ENCODE measurements at places on chromosomes 3 and 15.

DNA sequence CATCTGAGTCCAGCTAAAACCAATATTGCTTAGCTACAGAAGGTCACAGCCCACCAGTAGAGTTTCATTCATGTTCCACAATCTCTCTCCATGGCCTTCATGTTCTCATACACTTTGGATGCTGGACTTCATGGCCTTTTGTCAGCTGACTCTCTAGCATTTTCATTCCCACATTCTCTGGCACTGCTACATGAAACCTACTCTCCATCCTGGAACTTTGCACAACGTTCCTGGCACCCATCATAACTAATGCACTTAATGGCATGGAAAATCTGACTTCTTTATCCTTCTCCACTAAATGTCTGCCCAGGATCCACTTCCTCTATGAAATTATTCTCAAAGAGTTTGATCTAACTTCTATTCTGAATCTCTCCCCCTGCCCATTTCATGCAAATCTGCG, 56.9 kb downstream of the SLC9A9 start:
- no peak for DNase-seq

DNA sequence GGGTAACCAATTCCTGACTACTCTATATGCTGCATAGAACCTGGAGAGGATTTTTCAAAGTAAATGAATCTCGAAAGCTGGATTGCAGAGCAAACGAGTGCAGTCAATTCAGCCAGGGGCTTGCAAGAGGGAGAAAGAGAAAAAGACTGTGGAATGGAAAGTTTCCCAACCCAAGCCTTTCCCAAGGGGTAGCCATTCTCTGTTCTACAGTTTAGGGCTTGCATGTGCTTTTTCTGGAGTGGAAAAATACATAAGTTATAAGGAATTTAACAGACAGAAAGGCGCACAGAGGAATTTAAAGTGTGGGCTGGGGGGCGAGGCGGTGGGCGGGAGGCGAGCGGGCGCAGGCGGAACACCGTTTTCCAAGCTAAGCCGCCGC, 511 bp upstream of the RARB start:
- no peak for DNase-seq

DNA sequence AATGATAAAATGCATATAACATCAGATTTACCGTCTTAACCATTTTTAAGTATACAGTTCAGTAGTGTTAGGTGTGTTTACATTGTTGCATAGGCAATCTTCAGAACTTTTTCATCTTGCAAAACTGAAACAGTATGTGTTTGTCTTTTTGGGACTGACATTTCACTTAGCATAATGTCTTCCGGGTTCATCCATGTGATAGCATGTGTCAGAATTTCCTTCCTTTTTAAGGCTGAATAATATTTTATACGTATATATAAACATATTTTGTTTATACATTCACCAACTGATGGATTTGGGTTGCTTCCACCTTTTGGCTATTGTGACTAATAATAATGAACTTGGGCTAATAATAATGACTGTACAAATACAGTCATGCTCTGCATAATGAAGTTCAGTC, 3.0 kb downstream of the PARP15 start:
- no peak for DNase-seq

GRCh38 chr15:69830430-69830829, 267.3 kb downstream of the TLE3 start:
- no peak for DNase-seq

- DNase-seq = no peak
Measured at GRCh38 chr3:57423335-57423734, 120.8 kb downstream of the DNAH12 start.

DNA sequence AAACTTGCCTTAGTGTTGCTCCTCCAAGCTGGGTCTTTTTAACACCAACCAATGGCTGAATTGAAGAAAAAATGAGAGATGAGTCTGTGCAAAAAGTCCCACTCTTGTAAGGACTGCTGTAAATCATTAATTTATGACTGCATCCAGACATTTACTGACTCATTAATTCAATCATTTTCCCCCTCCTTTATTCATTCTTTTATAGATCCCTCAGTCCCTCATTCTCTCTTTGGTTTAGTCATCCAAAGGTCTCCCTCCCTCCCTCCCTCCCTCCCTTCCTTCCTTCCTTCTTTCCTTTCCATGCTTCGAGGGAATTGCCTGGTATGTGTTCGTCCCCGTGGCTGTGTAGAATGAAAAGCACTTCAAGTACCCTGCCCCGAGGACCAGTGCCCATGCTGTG, 35.3 kb upstream of the MRPS22 start:
- DNase-seq = no peak

DNA sequence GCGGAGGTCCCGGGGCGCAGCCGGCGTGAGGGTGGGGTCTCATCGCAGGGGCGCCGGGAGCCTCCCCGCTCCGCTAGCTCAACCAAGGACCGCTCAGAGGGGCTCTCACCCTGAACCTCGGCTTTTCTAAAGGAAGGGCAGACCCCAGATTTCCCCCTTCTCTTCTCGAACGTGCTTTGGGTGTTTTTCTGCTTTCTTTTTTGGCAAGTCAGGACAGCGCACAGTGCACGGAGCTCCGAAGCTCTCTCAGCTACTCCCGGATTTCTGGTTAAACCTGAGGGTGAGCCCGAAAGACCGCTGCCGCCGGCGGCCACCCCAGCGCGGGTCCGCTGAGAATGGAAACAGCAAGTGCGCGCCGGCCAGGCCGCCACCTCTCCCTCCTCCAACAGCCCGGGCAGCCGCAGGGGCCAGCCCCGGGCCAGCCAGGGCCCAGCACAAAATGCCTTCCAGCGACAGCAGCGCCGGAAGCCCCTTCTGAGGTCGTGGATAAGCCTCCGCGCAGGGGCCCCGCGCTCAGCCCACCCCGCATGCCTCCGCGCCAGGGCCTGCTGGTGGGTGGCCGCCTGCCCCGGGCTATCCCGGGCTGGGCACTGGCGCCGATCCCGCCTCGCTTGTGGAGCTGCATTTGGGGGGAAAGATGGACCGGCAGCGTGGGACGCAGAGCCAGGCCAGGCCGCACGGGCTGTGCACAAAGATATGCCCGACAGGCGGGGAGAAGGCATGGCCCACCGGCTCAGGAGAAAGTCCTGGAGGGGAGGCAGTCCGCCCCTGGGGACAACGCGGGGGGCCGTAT, 8.2 kb upstream of the OCA2 start:
- DNase-seq = no peak
